Left ventricle myocardium superior (tissue), 1 donor: ENCODE measurements at places on chromosomes 12 and 14.

DNA sequence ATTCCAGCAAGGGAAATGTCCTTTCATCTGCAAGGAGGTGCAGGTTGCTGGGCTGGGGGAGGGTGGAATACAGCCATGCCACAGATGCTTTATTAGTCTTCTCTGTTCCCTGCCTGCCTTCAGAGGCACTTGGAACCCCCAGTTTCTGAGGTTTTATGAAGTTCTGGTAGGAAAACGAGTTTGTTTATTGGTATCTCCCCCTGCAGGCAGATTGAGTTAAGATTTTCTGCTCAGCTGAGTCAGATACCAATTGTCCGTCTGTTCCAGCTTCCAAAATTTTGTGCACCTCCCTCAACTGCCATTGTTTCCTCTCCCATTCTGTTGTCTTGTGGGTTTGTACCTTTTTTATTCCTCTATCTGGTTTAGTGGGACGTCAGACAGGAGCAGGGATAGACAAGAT, 155.6 kb downstream of the ETV6 start:
- no peak for DNase-seq

DNA sequence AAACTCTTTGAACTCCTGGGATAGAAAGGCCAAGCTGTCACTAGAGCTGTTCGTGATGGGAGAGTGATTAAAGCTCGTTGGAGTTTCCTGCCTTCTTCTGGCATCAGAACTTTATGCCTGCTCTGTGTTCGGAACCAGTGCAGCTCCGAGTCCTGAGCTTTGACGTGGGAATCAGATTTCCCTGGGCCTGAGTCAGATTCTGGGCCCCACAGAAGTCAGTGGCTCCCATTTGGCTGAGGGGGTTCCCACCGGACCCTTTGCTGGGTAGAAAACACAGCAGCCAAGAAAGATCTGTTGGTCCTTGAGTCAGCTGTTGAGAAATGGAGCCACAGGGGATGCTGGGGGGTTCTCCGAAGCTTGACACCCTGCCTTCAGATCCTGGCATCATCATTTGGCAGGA, 238.0 kb downstream of the CHST11 start:
- no peak for DNase-seq

DNA sequence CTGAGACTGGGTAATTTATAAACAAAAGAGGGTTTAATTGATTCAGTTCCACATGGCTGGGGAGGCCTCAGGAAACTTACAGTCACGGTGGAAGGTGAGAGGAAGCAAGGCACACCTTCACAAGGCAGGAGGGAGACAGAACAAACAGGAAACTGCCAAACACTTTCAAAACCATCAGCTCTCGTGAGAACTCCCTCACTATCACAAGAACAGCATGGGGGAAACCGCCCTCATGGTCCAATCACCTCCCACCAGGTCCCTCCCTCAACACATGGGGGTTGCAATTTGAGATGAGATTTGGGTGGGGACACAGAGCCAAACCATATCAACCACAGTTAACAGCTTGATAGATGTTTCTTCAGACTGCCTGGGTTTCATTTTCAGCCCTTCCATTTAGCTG, 6.2 kb upstream of the GNPNAT1 start:
- DNase-seq, result no peak

DNA sequence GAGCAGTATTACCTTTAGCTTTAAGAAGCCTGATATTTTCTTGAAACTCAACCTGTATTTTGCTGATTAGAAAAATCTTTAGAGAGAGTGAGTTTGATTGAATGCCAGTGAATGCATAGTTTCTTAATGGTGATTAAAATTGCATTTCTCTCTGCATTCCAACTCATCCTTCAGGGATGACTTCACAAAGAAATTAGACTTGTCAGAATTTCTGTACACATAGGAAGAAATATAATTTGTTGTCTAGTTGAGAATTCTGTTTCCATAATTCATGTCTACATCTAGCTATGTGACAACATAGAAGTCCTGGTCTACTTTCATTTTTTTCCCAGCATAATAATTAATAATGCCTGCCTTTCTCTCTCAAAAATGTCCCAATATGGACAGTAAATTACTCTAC, 136.6 kb downstream of the OTOGL start:
- no peak for DNase-seq

DNA sequence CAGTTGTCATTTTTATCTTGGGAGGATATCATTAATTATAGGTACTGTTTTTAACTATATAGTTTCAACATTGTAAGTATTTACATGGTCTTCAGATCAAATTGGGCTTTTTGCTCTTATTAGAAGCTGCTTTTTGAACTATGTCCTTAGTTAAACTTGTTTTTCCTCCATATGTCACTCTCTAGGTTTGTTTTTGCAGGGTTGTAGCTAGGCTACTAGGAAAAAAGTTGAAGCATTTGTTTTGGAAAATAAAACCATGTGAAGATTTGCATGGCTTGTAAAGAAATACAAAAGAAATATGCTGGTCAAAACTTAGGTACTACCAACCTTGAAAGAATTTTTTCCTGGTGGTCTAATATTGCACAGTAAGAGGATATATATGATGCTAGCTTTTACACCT, 3.4 kb downstream of the ARID2 start:
- DNase-seq, result no peak

DNA sequence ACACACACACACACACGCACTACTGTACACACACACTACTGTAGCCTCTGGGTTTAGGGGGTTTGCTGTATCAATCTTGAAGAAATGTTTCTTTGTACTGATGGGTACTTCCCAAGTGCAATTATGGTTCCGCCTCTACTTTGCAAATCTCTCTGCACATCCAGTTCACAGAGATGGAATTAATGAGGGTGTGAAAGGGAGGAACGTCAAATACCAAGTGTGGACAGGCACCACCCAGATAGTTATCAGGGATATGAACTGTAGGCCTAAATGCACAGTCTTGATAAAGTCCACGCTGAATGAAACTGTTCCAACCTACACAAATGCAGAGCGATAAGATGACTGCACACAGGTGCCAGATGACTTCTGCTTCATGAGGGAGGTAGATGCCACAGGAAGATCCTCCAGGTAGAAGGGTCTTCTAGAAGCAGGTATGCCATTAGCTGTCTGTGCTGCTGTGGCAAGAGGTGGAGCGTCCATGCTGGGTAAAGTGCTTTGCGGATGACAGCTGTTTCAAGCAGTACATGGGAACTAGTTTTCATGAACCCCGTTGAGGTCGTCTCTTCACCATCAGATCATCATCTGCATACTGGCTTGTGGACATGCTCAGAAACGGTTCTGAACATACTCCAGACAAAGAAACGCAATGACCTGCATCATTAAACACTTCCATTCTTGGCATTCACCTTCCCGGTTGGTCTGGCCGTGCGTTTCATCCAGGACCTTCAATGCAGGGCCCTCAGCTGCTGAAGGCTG, 314.3 kb upstream of the RTL1 start:
- no peak for DNase-seq

DNA sequence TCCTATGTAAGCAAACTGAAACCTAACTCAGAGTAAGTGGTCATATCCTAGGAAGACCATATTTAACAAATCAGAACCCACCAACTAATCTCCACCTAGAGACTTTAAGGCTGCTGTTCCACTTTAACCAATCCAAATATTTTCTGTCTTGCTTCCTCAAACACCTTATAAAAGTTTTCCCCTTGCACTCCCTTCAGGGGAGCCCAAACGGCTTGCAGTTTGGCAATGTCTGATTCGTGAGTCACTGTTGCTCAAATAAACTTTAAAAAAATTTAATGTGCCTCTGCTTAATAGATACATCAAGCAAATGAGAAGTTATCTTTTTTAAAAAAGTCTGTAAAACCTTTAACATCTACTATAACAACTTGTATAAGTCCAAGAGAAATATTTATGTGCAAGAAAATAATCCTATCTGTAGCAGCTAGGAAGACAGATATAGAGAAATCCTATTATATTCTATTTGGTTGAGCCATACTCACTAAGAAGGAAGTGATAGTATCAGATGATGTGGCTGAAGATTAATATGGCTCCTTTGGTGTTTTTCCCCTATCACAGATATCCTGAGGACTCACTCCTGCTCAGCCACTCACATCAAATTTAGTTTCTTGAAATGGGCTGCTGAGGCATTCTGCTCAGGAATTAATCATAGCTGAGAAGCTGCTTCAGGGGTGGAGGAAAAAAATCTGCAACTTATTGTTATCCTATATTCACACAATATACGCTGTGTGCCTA, 65.1 kb upstream of the DUSP6 start:
- no peak for DNase-seq

- no peak for DNase-seq
Observed at GRCh38 chr14:21322716-21323115, 42.8 kb downstream of the RPGRIP1 start.

DNA sequence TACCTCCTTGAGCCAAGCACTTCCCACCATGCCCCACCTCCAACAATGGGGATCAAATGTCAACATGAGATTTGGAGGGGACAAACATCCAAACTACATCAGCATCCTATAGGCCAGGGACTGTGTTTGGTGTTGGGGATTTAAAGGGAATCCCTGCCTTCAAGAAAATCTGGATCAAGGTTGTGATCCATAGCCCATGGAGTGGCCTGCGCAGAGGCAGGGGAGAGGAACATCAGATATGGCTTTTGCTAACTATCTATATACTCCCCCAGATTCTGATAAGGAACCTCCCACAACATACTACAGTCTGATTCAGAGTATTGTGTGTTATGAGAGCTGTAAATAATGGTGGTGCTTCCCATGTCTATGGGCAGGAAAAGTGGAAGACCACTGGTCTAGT, 5.1 kb downstream of the KIF5A start:
- DNase-seq, result no peak

GRCh38 chr14:54094765-54095164, 138.1 kb upstream of the BMP4 start:
- DNase-seq, result no peak

DNA sequence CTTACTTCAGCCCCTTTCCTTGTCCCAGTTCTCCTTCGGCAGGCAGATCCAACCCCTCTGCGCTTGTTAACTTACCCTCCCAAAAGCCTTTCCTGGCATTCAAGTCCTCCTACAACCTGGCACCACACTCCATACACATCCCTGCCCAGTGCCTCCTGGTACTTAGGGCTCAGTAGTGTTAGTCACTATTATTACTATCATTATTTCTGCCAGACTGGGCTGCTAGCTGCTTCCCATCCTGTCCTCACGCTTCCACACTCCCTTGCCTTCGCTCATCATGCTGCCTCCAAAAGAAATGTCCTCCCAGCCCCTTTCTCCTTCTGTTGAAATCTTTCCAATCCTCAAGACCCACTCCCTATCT, 1.6 kb upstream of the HDAC7 start:
- peak; percentile 17 for DNase-seq

GRCh38 chr12:57797933-57798332, 15.3 kb downstream of the TSFM start:
- DNase-seq, result no peak

- no peak for DNase-seq
Observed at GRCh38 chr14:22566845-22567244, 22.2 kb downstream of the DAD1 start.

GRCh38 chr14:56379956-56380355, 199.6 kb upstream of the TMEM260 start:
- DNase-seq, result no peak

DNA sequence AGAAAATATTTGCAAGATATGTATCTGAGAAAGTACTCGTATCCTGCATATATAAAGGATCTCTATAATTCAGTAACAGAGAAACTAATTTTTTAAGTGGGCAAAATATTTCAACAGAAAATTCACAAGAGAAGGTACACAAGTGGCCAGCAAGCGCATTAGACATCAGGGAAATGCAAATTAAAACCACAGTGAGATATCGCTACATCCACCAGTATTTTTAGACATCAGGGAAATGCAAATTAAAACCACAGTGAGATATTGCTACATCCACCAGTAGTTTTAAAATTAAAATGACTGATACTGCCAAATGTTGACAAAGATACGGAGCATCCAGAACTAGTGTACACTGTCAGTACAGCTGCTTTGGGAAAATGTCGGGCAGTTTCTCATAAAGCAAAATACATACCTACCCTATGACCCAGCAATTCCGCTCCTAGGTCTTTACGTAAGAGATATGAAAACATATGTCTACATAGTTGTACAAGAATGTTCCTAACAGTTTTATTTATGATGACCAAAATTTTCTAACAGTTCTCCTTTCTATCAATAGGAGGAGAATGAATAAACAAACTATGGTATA, 2.8 kb upstream of the KCNK13 start:
- no peak for DNase-seq
